Sigmoid colon (tissue), 7 donors: ENCODE measurements at places on chromosomes 5 and 9. TPM values are rescaled to one million over a fixed set of nuclear protein-coding genes. Genes with fewer than 3 reads are reported as not detected.

GRCh38 chr5:35753500-35753899 lies 103.2 kb upstream of the IL7R start:
- no peak overlapping the region for H3K4me3 ChIP-seq
- no peaks in the 10 kb centered on the region for H3K36me3 ChIP-seq
- no peak for DNase-seq
- no peaks in the 10 kb centered on the region for H3K27me3 ChIP-seq

GRCh38 chr9:22134390-22134789 lies 125.3 kb upstream of the CDKN2B start:
- DNase-seq: no peak
- no peaks in the 10 kb centered on the region for H3K4me1 ChIP-seq
- no peaks in the 10 kb centered on the region for H3K36me3 ChIP-seq
- no peak overlapping the region for H3K4me3 ChIP-seq
- H3K27me3 ChIP-seq: no peaks in the 10 kb centered on the region
- H3K27ac ChIP-seq: no peak overlapping the region

DNA sequence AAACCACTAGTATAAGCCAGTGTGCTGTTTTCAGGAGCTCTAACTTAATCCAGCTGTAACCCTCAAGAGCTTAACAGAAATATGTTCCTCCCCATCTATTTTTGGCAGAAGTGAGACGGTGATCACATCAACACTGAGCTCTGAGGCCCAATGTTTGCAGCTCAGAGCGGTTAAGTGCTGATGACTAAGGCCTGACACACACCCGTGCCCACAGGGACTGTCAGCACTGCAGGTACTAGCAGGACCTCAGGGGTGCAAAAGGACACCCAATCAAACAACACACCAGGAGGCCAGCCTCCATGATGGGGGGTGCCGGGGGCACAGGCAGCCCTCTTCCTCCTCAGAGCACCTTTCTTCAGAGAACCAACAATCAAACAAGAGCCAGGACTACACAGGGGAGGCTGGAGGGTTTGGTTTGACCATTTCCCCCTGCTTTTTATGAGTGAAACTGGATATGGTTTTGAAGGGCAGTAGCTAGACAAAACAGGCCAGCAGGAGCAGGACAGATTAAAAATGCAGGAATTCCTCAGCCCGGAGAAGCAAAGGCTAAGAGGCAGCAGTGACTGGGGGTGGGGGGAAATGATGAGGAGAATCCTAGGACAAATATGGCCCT lies 61.3 kb downstream of the RAPGEF1 start:
- H3K36me3 ChIP-seq: no peaks in the 10 kb centered on the region
- H3K4me1 ChIP-seq: peaks cover 64% of the 10 kb centered on the region
- no peaks in the 10 kb centered on the region for H3K27me3 ChIP-seq
- no peak overlapping the region for H3K4me3 ChIP-seq
- DNase-seq: peak; percentile 90
- H3K27ac ChIP-seq: peak overlapping the region; percentile 76

- DNase-seq: peak; percentile 80
- no peaks in the 10 kb centered on the region for H3K27me3 ChIP-seq
- peaks cover 32% of the 10 kb centered on the region for H3K4me1 ChIP-seq
Measured at GRCh38 chr9:110050925-110051355, 157.0 kb downstream of the C9orf152 start.

DNA sequence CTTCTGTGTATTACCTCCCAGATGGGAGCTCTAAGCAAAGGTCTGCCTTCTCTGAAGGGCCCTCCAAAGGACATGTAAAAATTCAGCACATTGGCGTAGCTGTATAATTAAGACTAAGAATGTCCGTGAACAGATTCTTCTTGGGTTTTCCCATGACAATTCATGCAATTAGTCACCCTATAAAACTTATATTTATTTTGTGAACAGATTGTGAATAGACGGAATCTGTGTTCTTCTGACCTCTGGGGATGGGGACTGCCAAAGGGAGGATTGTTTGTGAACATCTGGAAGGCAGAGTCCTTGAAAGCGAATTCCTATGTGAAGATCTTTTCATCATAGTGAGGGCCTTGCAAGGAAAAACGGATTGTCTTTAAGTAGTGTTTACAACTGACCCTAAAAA lies 111.3 kb downstream of the EGFLAM start:
- no peaks in the 10 kb centered on the region for H3K4me1 ChIP-seq
- no peak overlapping the region for H3K27ac ChIP-seq
- no peaks in the 10 kb centered on the region for H3K27me3 ChIP-seq

DNA sequence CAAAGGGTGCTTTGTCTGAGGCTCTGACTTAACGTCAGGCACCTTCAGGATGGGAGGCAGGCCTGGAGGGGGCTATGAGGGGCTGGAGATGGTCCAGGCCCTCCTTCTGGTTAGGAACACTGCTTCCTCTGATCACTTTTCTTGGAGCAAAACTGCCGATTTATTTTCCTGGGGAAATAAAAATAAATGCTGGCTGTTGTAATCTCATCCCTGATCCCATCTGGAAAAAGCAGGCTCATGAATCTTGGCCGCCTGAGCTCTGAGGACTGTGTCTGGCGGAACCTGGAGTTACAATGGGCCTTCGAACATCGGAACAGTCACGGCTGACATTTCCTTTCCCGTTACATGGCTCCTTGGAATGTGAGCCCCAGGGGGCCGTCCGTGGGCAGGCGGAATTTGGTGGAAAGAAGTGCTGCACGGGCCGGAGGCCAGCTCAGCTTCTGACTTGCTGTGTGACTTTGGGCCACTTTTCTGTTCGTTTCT lies 157.8 kb downstream of the RGS3 start:
- H3K36me3 ChIP-seq: no peaks in the 10 kb centered on the region
- no peaks in the 10 kb centered on the region for H3K27me3 ChIP-seq
- H3K4me1 ChIP-seq: no peaks in the 10 kb centered on the region
- DNase-seq: peak; percentile 89
- no peak overlapping the region for H3K4me3 ChIP-seq
- H3K27ac ChIP-seq: peak overlapping the region; percentile 37

DNA sequence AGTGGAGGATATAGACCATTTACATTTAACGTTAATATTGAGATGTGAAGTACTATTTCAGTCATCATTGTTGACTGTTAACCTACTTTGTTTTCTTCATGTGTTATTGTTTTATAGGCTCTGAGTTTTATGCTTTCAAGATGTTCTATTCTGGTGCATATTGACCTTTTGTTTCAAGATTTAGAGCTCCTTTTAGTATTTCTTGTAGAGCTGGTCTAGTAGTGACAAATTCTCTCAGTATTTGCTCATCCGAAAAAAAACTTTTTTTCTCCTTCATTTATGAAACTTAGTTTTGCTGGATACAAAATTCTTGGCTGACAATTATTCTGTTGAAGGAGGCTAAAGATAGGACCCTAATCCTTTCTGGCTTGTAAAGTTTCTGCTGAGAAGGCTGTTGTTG lies 91.3 kb downstream of the INVS start:
- no peaks in the 10 kb centered on the region for H3K27me3 ChIP-seq
- no peak overlapping the region for H3K4me3 ChIP-seq
- H3K27ac ChIP-seq: no peak overlapping the region
- no peaks in the 10 kb centered on the region for H3K36me3 ChIP-seq
- no peaks in the 10 kb centered on the region for H3K4me1 ChIP-seq

GRCh38 chr5:74017112-74017511 lies 391.1 kb downstream of the ARHGEF28 start:
- no peaks in the 10 kb centered on the region for H3K36me3 ChIP-seq
- H3K4me3 ChIP-seq: no peak overlapping the region
- DNase-seq: no peak
- no peaks in the 10 kb centered on the region for H3K27me3 ChIP-seq
- no peaks in the 10 kb centered on the region for H3K4me1 ChIP-seq

DNA sequence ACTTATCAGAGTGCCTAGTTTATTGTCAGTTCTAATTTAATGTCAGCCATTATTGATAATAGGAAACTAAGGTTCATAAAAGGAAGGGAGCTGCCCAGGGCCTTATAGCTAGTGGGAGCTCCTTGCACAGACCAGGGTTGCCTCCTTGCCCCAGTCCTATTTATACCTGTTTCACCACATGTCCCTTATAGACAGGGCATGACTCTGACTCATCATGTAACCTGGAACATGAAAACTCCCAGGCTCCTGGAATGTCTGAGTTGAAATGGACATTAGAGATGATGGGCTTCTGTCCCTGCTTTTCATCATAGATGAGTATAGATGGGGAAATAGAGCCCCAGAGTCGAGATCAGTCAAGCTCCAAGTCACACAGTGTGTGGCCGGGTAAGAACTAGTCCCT lies 21.1 kb downstream of the FAT2 start:
- no peak for DNase-seq
- no peaks in the 10 kb centered on the region for H3K36me3 ChIP-seq
- no peaks in the 10 kb centered on the region for H3K27me3 ChIP-seq

DNA sequence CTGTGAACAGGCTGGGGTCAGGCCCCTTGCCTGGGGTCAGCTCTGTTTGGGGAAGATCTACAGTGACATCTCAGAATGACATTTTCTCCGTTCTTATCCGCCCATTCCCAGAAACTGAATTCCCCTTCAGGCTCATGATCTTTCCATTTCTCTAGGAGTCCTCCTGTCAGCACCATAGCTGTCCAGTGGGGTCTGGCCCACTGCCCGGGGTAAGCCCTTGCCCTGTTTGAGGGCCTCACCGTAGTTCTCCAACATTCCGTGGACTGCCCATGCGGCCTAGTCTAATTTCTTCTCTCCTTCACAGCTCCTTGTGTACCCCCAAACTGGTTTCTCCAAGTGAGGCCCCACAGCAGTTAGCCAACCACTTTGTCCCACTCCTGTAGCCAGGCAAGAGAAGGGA lies 68.4 kb downstream of the ENTREP1 start:
- H3K4me3 ChIP-seq: no peak overlapping the region
- DNase-seq: no peak
- H3K27me3 ChIP-seq: no peaks in the 10 kb centered on the region
- H3K27ac ChIP-seq: no peak overlapping the region
- H3K36me3 ChIP-seq: no peaks in the 10 kb centered on the region

- H3K4me3 ChIP-seq: no peak overlapping the region
- H3K27ac ChIP-seq: no peak overlapping the region
- H3K36me3 ChIP-seq: no peaks in the 10 kb centered on the region
Measured at GRCh38 chr5:68406767-68407241, 191.2 kb downstream of the PIK3R1 start.

GRCh38 chr9:94826644-94827410 lies 100.3 kb downstream of the AOPEP start:
- H3K4me3 ChIP-seq: no peak overlapping the region
- DNase-seq: no peak
- H3K4me1 ChIP-seq: peaks cover 23% of the 10 kb centered on the region
- H3K36me3 ChIP-seq: no peaks in the 10 kb centered on the region
- H3K27ac ChIP-seq: no peak overlapping the region

GRCh38 chr9:135523521-135524129 lies 2.4 kb downstream of the LCN1 start:
- H3K36me3 ChIP-seq: no peaks in the 10 kb centered on the region
- no peak overlapping the region for H3K27ac ChIP-seq
- peak; percentile 66 for DNase-seq
- H3K27me3 ChIP-seq: peaks cover 5% of the 10 kb centered on the region
- H3K4me3 ChIP-seq: no peak overlapping the region

- no peak for DNase-seq
- H3K4me3 ChIP-seq: peak overlapping the region; percentile 76
- peaks cover 24% of the 10 kb centered on the region for H3K4me1 ChIP-seq
- peak overlapping the region; percentile 92 for H3K27ac ChIP-seq
- no peaks in the 10 kb centered on the region for H3K36me3 ChIP-seq
Measured at GRCh38 chr9:104094534-104095015, 466 bp downstream of the SMC2 start.

- H3K4me3 ChIP-seq: no peak overlapping the region
- H3K27me3 ChIP-seq: no peaks in the 10 kb centered on the region
- DNase-seq: no peak
- no peak overlapping the region for H3K27ac ChIP-seq
Measured at GRCh38 chr9:2967766-2968165, 123.9 kb upstream of the PUM3 start.

The SELENOP gene
- 1,116 TPM for polyA plus RNA-seq

The G3BP1 gene
- polyA plus RNA-seq: 41.4 TPM

The SHB gene
- polyA plus RNA-seq: 11.7 TPM

The DDX4 gene
- not detected for polyA plus RNA-seq

The CDC42SE2 gene
- 74.5 TPM for polyA plus RNA-seq

The MGAT4B gene
- 232 TPM for polyA plus RNA-seq

The CD72 gene
- polyA plus RNA-seq: 42.1 TPM

The CNTNAP3B gene
- 3.6 TPM for polyA plus RNA-seq

The SHC3 gene
- polyA plus RNA-seq: 0.32 TPM

The HAVCR2 gene
- polyA plus RNA-seq: 3.6 TPM

The SLC34A3 gene
- not detected for polyA plus RNA-seq
